ENCODE measurements at places on chromosomes 3 and 15.

GRCh38 chr3:2741516-2741915 lies 368.7 kb downstream of the IL5RA start:
- no peak for DNase-seq

GRCh38 chr3:50743643-50744042 lies 68.9 kb downstream of the DOCK3 start:
- DNase-seq = no peak

- no peak for DNase-seq
Measured at GRCh38 chr3:16932877-16933276, 48.1 kb downstream of the PLCL2 start.

DNA sequence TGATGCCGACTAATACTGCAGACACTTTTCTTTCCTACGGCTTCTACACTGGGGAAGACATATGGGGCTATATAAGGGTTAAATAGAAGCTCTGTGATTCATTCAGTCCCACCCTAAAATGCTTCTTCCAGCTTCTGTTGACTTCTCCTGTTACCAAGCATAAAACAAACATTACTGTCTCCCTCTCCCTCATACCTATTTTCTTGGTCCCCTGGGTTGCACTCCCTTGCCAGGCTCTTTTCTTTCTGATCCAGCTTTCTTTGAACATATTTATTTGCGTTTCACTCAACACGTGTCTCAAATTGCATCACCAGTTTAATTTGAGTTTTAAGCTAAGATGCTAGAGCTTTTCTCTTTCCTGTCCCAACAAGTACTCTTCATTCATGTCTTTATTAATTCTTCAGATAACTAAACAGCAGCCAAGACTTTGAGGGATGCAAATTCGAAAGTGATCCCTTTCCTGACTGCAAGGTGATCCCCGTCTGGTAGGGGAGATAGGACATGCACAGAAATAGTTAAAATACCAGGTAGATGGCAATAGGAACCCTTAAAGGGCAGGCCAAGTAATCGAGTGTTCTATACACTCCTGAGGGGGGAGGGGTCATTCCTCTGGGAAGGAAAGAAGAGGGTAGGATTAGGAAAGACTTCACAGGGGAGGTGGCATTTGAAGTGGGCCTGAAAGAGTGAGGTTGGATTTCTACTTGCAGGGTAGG lies 198.6 kb upstream of the BCL6 start:
- no peak for DNase-seq

DNA sequence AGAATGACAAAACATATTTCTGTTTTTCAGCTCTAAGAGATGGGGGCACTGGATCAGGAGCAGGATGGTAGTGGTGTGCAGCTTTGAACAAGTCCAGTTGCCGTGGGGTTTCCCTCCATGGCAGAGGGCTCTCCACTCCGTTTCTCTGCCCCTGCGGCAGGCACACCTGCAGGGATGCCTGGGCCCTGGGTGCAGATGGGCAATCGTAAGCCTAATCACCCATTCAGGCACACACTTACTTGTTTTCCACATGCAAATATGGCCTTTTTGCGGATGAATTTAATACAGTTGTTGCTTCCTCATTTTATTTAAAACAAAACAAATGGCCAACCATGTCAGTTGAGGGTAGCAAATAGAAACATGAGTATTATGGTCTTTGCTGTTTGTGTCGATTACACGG lies 85.1 kb downstream of the LPP start:
- no peak for DNase-seq

Measured in NCI-H1105 (cell line).